AG09309 (cell line): ENCODE measurements at places on chromosomes 7 and 10.

- no peak for DNase-seq
Measured at GRCh38 chr7:36129048-36129534, 24.0 kb upstream of the EEPD1 start.

DNA sequence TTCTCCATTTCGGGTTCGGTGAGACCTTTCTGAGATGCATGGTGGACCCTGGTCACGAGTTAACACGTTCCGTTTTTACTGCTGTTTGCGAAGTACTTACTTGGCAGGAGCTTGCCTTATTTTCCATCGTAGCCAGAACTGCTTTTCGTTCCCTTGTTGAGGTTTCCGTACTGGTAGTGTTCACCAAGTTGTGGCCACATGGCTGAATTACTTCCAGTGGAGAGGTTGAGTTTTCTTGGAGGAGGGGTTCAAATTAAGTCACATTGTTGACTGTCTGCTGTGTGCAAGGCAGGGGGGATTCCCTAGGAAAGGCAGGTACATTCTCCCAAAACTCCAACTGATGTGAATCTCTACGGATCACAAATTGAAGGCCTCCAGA lies 4.0 kb downstream of the MXI1 start:
- DNase-seq, result no peak

GRCh38 chr7:101386558-101387231 lies 24.0 kb downstream of the COL26A1 start:
- no peak for DNase-seq

DNA sequence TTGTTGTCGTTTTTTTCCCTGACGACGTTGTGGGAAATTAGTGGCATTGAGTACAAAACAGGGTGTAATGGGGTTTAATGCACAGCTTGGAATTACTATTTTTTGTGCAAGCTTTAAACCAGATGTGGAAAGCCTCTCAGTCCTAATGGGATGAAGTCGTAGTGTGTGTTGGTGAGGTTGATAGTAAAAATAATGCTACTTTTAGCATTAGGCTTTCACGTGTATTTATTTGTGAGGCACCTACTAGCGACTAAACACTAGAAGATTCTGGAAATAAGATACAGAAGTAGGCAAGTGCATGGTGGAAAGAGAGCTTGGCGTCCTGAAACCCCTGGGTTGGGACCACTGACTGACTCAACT lies 588 bp upstream of the ORC5 start:
- no peak for DNase-seq

DNA sequence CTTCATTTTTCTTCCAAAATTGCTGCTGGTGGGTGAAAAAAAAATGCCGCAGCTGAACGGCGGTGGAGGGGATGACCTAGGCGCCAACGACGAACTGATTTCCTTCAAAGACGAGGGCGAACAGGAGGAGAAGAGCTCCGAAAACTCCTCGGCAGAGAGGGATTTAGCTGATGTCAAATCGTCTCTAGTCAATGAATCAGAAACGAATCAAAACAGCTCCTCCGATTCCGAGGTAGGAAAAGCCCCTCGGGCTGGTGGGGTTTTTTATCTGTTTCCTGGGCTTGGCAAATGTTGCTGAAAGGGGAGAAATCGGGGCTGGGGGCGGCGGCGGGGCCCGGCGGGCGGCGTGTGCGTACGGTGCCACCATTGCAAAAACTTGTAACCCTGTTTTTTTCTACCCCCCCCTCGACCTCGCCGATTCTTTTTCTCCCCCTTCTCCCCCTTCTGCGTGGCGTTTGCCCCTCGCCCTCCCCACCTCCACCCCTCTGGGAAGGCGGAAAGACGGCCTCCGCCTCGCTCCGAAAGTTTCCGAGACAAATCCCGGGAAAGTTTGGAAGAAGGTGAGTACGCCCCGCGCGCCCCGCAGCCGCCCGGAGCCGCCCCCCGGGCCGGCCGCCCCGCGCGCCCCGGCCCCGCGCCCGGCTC lies 789 bp downstream of the TCF7L2 start:
- no peak for DNase-seq

DNA sequence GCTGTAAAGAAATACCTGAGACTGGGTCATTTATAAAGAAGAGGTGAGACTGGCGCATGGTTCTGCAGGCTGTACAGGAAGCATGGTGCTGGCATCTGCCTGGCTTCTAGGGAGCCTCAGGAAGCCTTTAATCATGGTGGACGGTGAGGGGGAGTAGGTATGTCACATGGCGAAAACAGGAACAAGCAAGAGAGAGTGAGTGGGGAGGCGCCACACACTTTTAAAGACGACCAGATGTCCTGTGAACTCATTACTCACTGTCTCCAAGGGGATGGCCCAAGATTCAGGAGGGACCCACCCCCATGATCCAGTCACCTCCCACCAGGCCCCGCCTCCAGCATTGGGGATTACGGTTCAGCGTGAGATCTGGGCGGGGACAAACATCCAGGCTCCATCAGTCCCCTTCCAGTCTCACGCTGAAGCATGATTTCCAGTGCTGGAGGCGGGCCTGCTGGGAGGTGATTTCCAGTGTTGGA lies 3.2 kb downstream of the ZNF316 start:
- no peak for DNase-seq

GRCh38 chr7:106183952-106184351 lies 71.8 kb upstream of the SYPL1 start:
- no peak for DNase-seq

DNA sequence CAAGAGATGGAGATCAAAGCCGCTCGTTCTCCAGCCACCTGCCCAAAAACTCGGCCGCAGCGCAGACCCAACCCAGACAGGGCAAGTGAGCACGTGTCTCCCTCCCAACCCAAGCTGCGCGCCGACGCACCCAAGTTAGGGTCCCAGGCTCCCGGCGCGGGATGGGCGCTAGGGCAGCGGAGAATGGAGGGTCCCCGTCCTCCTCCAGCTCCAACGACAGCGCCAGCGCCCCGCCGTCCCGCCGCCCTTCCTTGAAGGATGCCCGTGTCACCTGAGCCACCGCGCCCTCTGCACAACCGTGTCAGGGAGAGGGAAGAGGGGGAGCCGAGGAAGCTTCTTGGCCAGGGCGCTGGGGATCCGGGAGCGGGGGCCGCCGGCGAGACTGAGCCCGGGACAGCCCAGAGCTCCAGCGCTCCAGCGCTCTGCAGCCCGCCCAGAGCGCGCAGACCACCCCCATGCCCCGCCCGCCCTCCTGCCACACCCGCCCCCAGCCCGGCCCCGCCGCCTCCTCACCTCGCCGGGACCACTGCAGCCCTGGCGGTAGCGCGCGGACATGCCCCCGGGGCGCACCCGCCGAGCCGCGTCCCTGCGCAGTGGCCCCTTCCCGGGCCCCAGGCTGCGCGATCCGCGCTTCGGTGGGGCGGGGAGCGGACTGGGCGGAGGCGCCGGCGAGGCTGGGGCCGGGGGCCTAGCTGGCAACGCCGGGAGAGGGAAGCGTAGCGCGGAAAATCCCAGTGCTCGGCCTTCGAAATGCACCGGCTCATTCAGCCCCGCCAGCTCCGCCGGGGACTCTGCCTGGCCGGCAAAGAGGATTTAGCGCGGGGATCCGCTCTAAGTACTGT lies at the start of gene SLC16A12:
TSS of gene SLC16A12 (minus strand) at position 424 of the 842 bp plus-strand sequence. CDS start 73,016 bp downstream, outside the sequence.
- DNase-seq, result no peak

DNA sequence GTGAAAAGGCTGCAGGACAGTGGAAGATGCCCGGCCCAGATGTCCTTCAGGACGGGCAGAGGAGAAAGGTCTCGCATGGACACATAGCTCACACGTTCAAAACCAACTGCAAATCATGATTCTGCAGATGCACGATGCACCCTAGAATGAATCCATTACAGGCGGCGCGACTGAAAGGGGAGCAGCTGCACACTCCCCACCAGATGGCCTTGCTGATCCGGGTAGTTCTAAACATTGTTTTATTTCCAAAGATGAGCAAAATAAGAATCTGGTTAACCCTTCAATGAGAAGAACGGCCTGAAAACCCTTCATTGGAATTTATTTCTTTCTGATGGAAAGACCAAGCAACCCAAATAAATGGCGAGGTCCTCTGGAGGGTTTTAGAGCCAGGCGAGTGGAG lies 33.8 kb downstream of the CHST15 start:
- DNase-seq, result no peak

DNA sequence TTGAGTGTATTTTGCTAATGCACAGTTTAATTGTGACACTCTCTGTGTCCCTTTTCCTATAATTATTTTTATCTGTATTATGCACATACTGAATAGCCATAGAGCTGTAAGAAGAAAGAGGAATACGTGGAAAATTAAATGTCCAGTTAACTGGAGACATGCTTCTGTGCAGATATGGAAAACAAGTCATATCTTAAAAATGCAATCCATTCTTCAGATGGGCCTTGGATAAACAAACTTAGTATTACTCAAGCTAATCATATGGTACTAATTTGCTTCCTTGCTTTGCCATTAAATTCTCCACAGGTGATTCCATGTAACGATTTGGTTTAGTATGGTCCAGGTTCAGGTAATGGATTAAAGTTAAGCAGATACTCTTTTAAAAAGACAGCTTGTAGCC lies 201.2 kb upstream of the CELF2 start:
- no peak for DNase-seq

GRCh38 chr7:81736091-81736490 lies 33.8 kb downstream of the HGF start:
- DNase-seq, result no peak

- DNase-seq, result peak; percentile 52
Measured at GRCh38 chr7:138890499-138891445, 90.4 kb downstream of the KIAA1549 start.

- no peak for DNase-seq
Measured at GRCh38 chr10:103663236-103663635, 169.7 kb downstream of the NEURL1 start.

DNA sequence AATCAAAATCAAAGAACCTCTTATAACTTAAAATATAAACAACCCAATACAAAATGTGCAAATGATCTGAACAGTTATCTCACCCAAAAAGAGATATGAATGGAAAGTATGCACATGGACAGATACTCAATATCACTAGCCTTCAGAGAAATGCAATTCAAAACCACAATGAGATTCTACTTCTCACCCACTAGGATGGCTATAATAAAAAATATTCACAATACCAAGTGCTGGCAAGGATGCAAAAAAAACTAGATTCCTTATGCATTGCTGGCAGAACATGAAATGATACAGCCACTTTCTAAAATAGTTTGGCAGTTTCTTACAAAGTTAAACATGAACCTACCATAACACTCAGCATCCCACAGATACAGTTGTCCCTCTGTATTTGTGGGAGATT lies 130.1 kb upstream of the LRRN3 start:
- DNase-seq, result no peak

- no peak for DNase-seq
Measured at GRCh38 chr7:1767524-1767923, 97.4 kb downstream of the ELFN1 start.

- no peak for DNase-seq
Measured at GRCh38 chr10:127925471-127926207, 18.7 kb downstream of the PTPRE start.

DNA sequence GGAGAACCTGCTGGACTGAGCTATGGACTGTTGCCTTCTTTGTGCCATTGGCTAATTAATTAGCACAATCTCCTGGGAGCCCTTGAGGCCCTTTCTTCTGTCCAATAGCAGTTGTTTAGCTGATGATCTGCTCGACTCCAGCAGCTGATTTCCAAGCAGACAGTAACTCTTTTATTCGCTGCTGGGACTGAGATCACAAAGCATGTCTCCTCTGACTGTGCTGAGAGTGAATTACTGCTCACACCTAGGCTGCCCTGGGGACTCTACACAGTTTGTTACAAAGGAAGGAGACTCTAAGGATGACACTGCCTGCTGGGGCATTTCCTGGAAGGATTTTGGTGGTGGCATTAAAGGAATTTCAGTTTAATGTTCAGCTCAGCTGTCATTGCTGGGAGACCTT lies 31.4 kb downstream of the CASP7 start:
- no peak for DNase-seq

DNA sequence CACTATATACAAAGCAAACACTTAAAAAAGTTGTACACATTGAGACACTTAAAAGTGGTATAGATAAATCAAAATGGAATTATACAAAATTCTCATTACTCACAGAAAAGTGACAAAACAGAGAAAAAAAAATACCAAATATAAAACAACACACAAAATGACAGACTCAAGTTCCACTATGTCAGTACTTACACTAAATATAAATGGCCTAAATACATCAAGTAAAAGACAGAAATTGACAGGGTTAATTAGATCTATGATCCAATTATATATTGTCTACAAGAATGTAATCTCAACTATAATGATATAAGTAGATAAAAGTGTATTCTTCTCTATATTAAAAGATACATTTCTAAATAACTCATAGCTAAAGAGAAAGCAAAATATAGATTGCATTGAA lies 401.6 kb upstream of the PFKP start:
- no peak for DNase-seq
